Progenitor cell of endocrine pancreas (in vitro differentiated cells): ENCODE measurements at places on chromosomes 5 and 9.

GRCh38 chr9:105154723-105155191 lies 89.7 kb upstream of the SLC44A1 start:
- H3K4me3 ChIP-seq: no peak overlapping the region
- H3K27ac ChIP-seq: no peak overlapping the region
- peaks cover 5% of the 10 kb centered on the region for H3K4me1 ChIP-seq
- H3K27me3 ChIP-seq: no peaks in the 10 kb centered on the region

GRCh38 chr9:111752455-111752854 lies 42.3 kb downstream of the SHOC1 start:
- H3K36me3 ChIP-seq: peaks cover 17% of the 10 kb centered on the region
- no peaks in the 10 kb centered on the region for H3K27me3 ChIP-seq
- H3K27ac ChIP-seq: no peak overlapping the region
- H3K4me1 ChIP-seq: no peaks in the 10 kb centered on the region

- H3K4me1 ChIP-seq: peaks cover 1% of the 10 kb centered on the region
- H3K27me3 ChIP-seq: peaks cover 39% of the 10 kb centered on the region
- H3K36me3 ChIP-seq: no peaks in the 10 kb centered on the region
- DNase-seq: no peak
- H3K27ac ChIP-seq: no peak overlapping the region
Measured at GRCh38 chr9:74083681-74084433, 413.3 kb upstream of the RORB start.

DNA sequence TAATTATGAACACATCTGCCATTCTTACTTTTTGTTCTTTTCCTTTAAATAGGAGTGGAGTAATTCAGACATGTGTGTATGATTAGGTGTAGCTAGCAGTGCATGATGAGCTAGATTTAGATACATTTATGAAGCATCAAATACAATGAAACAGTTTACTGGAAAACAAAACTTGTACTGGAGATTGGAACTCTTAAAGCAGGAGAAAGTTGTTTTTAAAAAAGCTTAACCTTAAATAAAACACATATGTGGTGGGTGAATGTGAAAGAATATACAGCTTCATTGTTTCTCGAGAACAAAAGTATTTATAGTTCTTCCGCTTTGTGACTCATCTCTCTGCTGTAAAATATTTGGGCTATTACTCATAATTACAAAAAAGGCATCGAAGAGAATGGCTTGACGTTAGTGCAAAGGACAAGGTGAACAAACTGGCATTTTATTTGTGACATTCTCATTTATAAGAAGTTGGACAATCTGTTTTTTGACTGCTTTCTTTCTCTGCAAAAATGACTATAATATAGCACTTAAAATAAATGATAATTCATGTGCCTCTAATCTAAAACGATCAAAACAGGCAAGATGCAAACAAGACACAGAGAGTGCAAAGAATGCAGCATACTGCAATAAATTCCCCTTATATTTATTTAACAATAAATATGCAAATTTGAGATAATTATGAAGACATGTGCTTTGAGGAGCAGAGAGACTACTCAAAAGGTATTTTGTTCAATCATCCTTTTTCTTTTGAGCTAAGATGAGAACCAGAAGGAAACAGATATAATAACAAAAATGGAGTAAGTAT lies 478.8 kb downstream of the CETN3 start:
- peaks cover 4% of the 10 kb centered on the region for H3K4me1 ChIP-seq
- DNase-seq: no peak
- no peaks in the 10 kb centered on the region for H3K36me3 ChIP-seq
- no peak overlapping the region for H3K4me3 ChIP-seq
- peaks cover 6% of the 10 kb centered on the region for H3K27me3 ChIP-seq
- no peak overlapping the region for H3K27ac ChIP-seq

DNA sequence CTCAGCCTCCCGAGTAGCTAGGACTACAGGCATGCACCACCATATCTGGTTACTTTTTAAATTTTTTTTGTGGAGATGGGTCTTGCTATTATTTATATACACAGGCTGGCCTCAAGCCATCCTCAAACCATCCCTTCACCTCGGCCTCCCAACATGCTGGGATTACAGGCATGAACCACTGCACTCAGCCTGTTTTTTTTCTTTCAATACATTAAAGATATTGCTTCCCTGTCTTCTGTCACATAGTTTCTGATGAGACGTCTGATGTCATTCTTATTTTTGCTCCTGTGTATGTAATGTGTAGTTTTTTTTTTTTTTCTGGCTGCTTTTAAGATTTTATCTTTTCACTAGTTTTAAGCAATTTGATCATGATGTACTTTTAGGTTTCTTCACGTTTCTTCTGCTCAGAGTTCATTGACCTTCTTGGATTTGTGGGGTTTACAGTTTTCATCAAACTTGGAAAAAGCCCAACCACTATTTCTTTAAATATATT lies 11.4 kb upstream of the RGS3 start:
- no peak overlapping the region for H3K4me3 ChIP-seq
- H3K27me3 ChIP-seq: no peaks in the 10 kb centered on the region
- no peaks in the 10 kb centered on the region for H3K36me3 ChIP-seq
- no peak for DNase-seq
